Smooth muscle cell of the umbilical artery (primary cell): ENCODE measurements at places on chromosomes 2 and 18. TPM values are rescaled to one million over a fixed set of nuclear protein-coding genes. Genes with fewer than 3 reads are reported as not detected.

Gene ARHGAP15
- total RNA-seq: not detected in 2 replicates

Gene CABYR
- total RNA-seq: 4.5 and 5.8 TPM in 2 replicates

Gene UGT1A10
- not detected in 2 replicates for total RNA-seq

Gene ACTR1B
- total RNA-seq: 59.1 and 69.8 TPM in 2 replicates
